Stimulated activated CD8-positive, alpha-beta memory T cell treated with anti-CD3 and anti-CD28 coated beads, Interleukin-4, amount 100 ng/mL, for 48 hours (primary cell): ENCODE measurements at places on chromosomes 4 and X.

GRCh38 chr4:154779362-154779947, 1.6 kb upstream of the RBM46 start:
- no peak for DNase-seq

DNA sequence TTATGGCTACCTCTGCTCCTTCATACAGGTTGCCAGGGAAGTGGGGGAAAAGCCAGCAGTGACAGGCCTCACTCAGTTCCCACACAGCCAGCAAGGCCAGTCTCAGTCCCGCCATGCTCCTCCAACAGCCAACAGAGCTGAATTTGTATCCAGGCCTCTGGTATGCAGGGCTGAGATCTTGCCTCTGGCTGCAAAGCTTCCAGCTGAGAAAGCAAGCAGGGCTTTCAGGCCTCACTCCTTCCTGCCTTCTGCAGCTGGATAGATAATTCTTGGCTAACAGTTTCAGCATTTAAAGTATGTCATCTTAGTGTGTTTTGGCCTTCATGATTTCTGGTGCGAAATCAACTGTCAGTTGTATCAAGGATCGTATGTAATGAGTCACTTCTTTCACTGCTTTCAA, 103.6 kb downstream of the GNL3L start:
- DNase-seq = no peak

DNA sequence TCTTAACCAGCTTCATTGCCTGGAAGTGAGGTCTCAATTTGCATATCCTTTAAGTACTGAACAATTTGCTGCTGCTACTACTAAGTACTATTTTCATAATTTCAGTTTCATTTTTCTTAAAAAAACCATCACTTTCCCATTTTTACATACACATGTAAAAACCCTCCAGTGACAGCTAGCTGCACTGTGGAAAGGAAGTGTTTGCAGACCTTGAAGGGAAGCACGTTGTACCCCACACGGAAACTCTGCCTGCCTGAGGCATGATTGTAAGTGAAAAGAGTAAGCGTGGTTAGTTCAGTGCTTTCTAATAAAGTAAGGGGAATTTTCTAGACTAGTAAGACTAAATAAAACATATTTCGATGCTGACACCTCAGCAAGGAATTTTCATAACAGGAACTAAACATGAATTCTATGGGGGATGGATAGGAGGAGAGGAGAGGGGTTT, 103.6 kb downstream of the RAPGEF2 start:
- DNase-seq = peak; percentile 53

DNA sequence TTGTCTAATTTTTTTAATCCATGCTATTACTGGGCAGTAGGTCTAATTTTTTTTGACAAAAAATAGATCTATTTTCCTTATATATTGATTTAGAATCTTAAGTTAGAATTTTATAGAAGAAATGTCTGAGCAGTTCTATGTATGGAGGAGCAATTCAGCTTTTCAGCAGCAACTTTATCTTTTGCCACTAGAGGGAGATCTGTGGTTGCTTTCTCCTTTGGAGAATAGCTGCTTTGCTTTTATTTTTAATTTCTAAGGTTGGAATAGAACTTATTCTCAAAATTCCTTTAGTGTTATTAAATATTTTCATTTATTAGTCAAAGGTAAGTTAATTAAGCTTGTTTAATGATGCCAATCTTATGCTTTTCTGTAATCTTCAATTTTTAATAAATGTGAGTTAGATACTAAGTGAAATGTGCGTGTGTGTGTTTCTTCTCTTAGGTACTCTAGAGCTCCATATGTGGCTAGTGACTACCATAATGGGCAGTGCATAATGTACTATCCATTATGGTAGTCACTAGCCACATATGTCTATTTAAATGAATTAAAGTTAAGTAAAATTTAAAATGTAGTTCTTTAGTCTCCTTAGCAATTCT, 29.3 kb downstream of the FAM199X start:
- DNase-seq = no peak

DNA sequence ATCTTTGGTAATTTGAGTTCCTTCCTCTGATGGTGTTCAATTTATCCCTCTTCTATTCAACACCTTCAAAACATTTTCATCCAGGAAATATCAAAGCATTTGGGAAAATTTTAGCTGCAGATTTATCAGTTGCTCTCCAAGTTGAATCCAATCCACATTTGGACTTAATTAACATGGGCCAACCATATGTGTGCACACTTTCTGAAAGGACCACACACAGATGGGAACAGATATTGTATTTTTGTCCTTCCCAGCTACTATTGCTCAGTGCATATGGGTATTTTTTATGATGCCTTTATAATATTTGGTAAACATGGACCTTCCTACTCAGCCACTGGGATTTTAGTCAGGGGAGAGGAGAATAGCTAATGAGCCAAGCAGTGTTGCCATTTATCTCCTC, 65.2 kb downstream of the GLRA2 start:
- DNase-seq = no peak
